Skeletal muscle tissue (tissue), 5 donors: ENCODE measurements at places on chromosomes 6 and 20. TPM values are rescaled to one million over a fixed set of nuclear protein-coding genes. Genes with fewer than 3 reads are reported as not detected.

Gene GDAP1L1
- total RNA-seq: not detected

Gene GLP1R
- not detected for total RNA-seq

Gene RAD21L1
- total RNA-seq: not detected

Gene LINC00237
- total RNA-seq: 0.52 TPM

Gene PSMB8
- total RNA-seq: 18.8 TPM

Gene PXMP4
- total RNA-seq: 7.3 TPM

Gene BANF2
- not detected for total RNA-seq

Gene ADA
- total RNA-seq: 3.7 TPM

Gene GINM1
- total RNA-seq: 41.2 TPM

Gene PPP1R14C
- 14.1 TPM for total RNA-seq

Gene SAPCD1
- 1.0 TPM for total RNA-seq

Gene PAK5
- under 0.01 TPM for total RNA-seq

Gene OPRL1
- 0.52 TPM for total RNA-seq

Gene OR2J2
- not detected for total RNA-seq
